ENCODE measurements at places on chromosomes 7 and 10.

DNA sequence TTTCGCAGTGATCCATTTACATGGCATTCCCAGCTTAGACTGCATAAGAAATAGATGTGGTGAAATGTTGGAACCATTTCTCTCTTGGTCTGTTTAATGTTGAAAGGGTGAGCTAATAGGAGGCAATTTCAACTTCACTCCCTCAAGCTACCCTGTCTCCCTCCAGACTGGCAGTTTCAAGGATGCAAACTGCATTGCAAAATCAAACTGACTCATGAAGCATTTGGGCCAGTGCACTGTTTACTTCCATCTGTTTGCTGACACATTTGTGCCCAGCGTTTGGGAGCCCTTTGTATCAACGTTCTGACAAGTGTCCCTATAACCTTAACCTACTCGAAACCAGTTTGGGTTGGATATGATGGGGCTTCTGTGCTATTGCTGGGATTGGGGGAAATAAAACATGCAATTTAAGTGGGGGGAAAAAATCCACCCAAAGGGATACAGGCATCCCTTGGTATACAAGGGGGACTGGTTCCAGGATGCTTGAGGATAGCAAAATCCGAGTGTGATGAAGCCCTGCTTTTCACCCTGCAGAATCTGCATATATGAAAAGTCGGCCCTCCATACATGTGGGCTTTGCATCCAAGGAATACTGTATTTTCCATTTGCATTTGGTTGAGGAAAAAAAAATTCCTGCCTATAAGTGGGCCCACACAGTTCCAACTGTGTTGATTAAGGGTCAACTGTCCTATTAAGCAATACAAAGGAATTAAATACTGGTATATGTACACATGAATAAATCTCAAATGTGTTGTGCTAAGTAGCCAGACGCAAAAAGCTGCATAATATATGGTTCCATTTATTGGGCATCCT, 15.6 kb downstream of the RHEB start:
- DNase-seq: no peak

- peak; percentile 70 for DNase-seq
Measured at GRCh38 chr10:133335246-133336117, 1.2 kb downstream of the CALY start.

DNA sequence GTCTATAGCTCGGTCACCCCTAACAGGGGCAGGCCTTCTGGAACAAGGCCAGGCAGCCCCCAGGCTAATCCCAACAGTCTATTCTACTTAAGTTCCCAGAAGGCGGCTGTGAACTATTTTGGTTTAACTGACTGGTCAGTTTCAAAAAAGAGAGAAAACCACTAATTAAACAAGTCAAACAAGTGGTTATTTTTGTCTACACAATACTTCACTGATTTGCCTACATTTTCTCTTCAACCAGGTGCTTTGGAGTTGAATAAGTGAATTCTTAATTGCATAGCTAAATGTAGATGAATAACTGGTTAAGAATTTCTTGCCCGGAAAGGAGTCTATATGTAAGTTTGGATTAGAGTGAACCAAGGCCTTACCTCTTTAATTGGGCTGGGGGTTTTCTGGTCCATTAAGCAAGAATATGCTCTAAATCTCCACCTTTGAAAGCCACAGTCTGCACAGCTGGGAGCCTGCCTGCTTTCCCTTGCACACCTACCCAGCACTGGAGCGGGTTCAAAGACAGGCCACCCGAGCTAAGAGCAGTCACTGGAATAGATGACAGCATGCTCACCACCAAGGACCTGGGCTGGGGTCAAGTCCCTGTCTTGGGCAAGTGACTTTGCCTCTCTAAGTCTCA, 70.4 kb downstream of the TBXAS1 start:
- DNase-seq: no peak

GRCh38 chr7:77727936-77728701, 31.9 kb downstream of the RSBN1L start:
- no peak for DNase-seq

Measured in activated CD4-positive, alpha-beta T cell treated with anti-CD3 and anti-CD28 coated beads, Interleukin-2, amount 50 U/mL, for 48 hours (primary cell).